Left ventricle myocardium superior (tissue), 1 donor: ENCODE measurements at places on chromosomes 7 and 10. TPM values are rescaled to one million over a fixed set of nuclear protein-coding genes. Genes with fewer than 3 reads are reported as not detected.
A peak's percentile ranks its signal among the peaks of the same experiment; 100 is the strongest.

GRCh38 chr10:33483124-33483815 is 148.8 kb upstream of the NRP1 start:
- DNase-seq: no peak

GRCh38 chr7:37973915-37974314 is 53.5 kb downstream of the EPDR1 start:
- no peak for DNase-seq

The DRGX gene
- total RNA-seq: not detected

The OGDHL gene
- total RNA-seq: 4.1 TPM

- no peak for DNase-seq
Measured at GRCh38 chr7:120272261-120272660, 714 bp upstream of the KCND2 start.

The MLXIPL gene
- total RNA-seq: 9.6 TPM

DNA sequence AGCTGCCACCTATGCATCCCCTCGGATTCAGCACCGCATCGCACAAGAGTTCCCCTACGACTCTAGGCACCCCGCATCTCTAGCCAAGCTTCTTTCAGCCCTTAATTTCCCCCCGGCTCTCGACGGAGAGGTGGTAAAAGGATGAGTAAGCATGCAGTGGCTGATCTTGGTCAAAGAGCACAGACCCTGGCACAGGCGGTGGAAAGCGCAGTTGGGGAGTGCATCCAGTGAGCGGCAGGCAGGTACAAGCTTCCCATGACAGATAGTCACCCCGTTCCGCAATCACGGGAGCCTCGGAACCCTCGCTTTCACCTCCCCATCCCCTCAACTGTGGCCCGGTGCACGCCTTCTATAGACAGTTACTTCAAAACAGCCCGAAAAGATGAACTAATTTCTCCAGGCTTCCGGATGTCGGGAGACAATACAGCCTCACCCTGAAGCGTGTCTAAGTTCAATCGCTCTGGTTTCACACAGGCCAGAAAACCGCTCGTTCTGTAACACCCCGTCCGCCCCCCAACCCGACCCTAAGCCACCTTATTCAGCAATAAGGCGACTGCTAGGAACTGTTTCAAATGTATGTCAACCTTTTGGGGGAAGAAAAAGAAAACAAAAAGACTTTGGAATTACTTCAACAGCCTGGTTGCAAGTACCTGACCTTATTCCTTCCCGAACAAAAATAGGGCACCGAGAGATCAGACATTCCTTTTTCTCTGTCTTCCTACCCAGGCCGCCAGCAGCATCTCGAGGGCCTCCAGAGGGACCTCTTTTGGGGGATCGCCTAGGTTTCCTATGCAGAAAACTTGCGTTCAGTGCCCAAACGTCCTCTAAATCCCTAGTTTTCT is 1.4 kb downstream of the RHEB start:
- DNase-seq: peak; percentile 61

DNA sequence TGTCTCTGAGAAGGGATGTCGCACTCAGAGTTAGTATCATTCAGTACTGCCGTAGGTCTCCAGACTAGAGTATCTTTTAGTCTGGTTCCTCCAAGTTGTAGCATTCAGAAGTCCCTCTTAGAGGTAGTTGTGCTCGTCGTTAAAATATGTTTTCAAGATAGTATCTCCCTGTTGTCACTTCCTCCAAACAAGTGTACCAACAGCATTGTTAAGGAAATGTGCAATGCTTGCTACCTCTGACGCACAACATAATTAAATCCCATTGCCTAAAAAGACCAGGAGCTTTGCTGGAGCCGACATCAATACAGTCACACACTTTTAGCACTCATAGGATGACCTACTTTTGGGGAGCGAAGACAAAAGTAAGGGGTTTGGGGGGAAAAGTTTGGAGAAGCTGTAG is 80.0 kb upstream of the STK17A start:
- no peak for DNase-seq

The TMUB1 gene
- 38.7 TPM for total RNA-seq

DNA sequence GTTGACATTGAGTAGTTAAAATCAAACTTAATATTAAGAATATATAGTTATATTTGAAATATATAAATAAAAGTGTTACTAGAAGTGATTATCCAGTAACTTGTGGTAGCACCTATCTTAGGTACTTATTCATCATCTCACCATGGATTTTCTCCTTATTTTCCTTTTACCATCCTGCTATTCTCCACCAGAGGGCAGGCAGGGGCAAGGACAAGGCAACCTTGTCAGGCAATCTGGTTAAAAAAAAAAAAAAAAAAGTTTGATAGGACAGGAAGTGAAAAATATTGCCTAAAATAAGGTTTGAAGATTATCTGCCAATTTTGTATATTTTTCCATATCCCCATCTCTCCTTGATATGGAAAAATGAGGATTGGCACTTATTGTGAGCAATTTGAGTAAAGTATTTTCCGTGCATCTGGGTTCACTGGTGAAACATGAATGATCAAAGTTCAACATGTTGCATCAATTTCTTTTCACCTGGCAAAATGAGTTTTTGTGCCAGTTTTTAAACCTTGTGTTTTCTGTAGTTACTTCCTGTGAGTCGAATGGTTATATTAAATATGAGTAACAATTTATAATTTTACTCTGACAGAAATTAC is 256.7 kb downstream of the AGMO start:
- peak; percentile 37 for DNase-seq

DNA sequence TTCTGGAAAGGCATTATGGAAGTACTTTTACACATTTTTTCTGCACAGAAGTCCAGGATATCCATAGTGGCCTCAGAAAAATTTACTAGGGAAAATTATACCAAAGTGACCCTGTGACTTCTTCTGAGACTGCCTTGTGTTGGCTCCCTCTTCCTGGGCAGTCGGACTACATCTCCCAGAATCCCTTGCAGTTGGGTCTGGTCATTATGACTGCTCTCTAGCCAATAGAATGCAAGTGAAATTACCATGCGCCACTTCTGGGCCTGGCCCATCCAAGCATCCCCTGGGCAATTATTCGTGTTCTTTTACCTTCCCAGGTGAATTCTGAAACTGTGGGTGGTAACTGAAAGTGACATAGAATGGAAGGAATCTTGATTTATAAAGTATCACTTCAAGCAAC is 430.9 kb downstream of the ACTR3B start:
- DNase-seq: no peak

DNA sequence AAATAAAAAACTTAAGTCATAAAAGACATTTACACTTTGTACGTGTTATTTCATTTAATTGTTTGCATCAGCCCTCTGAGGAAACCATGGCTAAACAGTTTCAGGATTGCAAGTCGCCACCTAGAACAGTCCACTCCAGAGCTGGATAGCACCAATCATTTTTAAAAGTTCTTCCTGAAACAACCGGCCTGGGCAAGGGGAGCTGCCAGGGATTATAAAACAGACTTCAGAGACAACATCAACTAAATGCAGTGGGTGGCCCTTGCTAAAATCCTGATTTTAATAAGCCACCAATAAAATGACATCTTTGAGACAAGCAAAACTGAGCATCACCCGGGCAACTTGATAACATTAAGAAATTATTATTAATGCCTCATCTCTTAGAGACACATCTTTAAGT is 13.5 kb downstream of the DLG5 start:
- DNase-seq: no peak

- DNase-seq: no peak
Measured at GRCh38 chr10:55500931-55501559, 700.0 kb upstream of the PCDH15 start.

DNA sequence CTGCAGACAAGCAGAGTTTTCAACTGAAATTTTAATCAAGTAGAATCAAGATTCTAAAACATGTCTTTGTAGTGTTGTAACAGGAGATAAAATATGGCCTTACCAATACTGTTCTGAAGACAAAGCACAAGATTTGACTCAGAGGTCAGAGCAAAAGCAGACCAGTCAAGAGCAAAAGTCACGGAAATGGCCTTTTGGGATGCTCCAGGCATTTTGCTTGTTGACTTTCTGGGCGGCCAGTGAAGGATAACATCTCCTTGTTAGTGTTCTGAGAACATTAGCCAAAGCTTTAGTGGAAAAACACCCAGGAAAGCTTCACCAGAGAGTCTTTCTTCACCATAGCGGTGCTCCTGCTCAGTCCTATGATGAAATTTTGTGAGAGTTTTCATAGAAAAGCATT is 590.6 kb downstream of the ARL4A start:
- DNase-seq: no peak

The TMEM196 gene
- not detected for total RNA-seq

The CRHR2 gene
- total RNA-seq: 0.22 TPM

DNA sequence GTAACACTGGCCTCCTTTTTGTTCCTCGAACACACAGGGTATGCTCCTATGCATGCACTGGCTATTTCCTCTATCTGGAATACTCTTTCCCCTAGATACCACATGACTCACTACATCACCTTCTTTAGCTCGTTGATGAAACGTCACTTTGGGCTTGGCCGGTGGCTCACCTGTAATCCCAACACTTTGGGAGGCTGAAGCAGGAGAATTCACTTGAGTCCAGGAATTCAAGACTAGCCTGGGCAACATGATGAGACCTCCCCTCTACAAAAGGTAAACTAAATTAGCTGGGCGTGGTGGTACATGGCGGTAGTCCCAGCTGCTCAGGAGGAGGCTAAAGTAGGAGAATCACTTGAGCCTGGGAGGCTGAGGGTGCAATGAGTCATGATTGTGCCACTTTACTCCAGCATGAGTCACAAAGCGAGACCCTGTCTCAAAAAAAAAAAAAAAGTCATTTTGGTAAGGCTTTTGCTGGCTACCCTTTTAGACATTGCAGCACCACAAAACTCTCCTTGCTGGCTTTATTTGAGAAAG is 14.5 kb downstream of the ANKIB1 start:
- DNase-seq: no peak

- DNase-seq: no peak
Measured at GRCh38 chr7:134602881-134603451, 43.7 kb upstream of the BPGM start.

GRCh38 chr10:2881720-2882620 is 185.4 kb upstream of the PFKP start:
- DNase-seq: no peak

The PON1 gene
- total RNA-seq: not detected

GRCh38 chr10:70092389-70092718 is 39.7 kb downstream of the MACROH2A2 start:
- no peak for DNase-seq

The OR9A2 gene
- not detected for total RNA-seq

- no peak for DNase-seq
Measured at GRCh38 chr7:157874870-157875229, 538.0 kb downstream of the DNAJB6 start.

DNA sequence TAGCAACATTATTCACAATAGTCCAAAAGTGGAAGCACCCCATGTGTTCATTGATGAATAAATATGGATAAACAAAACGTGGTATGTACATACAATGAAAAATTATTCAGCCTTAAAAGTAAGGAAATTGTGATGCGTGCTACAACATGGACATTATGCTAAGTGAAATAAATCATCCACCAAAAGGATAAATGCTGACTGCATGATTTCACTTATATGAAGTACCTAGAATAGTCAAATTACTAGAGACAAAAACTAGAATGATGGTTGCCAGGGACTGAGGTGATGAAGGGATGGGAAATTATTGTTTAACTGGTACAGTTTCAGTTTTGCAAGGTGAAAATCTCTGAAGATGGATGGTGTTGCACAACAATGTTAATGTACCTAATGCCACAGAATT is 56.6 kb downstream of the THSD7A start:
- no peak for DNase-seq

The DNAJC2 gene
- total RNA-seq: 13.9 TPM

The LIPA gene
- total RNA-seq: 16.5 TPM
